Nephron progenitor cell (in vitro differentiated cells): ENCODE measurements at places on chromosomes 7 and 10.

GRCh38 chr10:1523221-1523620 is 214.1 kb downstream of the ADARB2 start:
- peak; percentile 37 for DNase-seq

DNA sequence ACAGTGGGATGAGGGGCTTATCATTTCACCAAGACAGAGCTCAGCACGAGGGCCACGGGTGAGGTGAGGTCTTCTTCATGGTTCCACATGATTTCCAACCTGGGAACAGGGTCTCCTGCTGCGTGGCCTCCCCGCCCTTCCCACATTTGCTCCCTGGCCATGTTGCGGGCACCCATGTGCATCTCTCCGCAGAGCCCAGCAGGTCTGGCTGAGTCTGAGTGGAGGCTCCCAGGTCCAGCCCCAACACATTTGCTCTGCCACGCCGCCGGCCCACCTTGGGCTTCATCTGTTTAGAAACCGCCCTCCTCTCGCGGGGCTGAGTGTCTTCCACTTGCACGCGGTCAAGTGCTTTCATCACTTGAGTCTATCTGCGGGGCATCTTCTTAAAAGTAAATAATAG is 14.8 kb upstream of the PRKAR1B start:
- no peak for DNase-seq

DNA sequence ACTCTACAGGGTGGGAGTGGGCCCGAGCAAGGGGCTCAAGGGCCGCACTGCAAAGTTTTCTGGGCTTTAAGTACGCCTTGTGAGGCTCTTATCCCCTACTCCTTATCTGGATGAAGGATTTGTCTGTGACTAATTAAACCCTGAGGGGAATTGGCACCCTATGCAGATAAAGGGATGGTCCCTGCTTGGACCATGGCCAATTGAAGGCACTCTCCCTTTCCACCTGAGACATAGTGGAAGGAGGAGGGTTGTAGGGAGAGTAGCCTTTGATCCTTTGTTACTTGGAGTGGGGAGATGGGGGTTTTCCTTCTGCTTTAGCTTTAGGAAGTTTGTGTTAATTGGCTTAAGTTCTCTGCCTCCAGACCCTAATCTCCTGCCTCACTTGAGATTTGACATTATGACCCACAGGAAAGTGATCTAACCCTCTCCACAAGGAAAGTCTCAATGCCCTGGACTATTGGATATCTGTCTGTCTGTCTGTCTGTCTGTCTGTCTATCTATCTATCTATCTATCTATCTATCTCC is 1158.8 kb upstream of the SORCS1 start:
- DNase-seq: no peak

- no peak for DNase-seq
Measured at GRCh38 chr10:79176052-79176501, 107.3 kb downstream of the ZMIZ1 start.

- DNase-seq: no peak
Measured at GRCh38 chr7:84218681-84219080, 24.1 kb upstream of the SEMA3A start.

GRCh38 chr7:20642166-20642565 is 26.7 kb downstream of the ABCB5 start:
- DNase-seq: no peak

- DNase-seq: no peak
Measured at GRCh38 chr10:7243139-7243538, 167.7 kb downstream of the SFMBT2 start.

GRCh38 chr7:148050492-148051158 is 539.9 kb upstream of the C7orf33 start:
- DNase-seq: no peak

- DNase-seq: no peak
Measured at GRCh38 chr10:4344492-4344994, 481.5 kb upstream of the AKR1E2 start.

DNA sequence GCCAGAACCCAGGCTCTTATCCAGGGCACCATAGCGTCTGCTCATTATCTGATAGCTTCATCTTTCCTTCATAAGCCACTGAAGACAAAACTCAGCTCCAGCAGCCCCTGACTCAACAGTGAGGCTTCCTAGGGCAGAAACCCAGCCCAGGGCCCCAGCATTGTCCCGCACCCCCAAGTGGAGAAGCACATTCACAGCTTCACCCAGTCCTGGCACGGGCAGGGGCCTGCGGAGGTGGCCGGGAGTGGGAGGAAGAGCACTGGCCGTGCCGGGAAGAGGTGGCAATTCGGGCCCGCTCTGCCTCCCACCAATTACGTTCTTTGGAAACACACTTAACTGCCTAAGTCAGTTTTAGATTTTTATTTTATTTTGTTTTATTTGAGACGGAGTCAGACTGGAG is 10.3 kb upstream of the CALML5 start:
- DNase-seq: no peak

DNA sequence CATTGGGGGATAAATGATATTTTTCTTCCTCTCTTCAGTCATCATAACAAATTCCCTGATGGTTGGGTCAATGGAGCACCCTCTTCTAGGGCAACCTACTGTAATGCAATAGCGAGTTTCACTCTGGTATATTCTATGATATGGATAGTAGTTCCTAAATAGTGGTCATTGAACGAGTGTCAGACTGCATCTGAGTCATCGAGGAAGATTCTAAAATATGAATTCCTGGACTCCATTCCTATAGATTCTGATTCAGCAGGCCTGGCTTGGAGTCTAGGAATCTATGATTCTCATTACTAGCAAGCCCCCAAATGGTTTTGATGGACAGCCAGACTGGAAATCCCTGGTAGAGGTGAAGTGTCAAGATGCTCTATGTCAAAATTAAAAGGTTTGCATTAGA is 254.5 kb downstream of the BUB3 start:
- no peak for DNase-seq

DNA sequence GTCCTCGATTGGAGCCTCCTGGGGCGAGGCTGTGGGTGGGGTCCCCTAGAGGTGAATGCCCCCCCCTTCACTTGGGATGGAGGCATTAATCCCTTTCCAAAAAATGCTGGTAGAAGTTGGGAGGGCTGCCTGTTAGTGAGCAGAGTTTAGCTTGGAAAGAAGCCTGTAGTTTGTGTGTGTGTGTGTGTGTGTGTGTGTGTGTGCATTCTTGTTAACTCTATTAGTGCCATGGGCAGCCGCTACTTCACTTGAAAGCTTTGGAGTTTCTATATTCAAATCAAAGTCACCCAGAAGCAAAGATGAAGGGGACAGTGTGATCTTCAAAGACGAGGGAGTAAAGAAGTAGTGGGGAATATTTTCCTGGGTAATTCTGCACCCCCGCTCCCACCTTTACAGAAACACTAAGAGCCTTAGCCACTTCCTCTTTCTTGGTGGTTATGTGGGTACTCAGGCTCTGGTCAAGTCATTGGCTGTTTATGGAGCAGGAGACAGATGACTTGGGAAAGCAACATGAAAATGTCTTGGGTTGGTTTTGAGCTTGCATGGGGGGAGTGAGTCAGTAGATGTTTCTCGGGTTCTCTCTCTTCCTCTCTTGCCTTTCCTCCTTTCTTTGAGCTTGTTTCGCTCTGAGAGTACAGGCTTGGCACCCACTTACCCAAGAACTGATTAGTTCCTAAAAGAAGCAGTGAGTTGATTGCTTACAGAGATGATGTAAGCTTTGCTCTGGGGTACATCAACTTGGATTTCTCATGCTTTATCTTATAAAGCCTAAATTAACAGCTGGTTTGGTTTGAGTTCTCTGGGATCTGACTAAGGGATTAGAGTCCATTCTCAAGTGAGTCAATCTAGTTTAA is 35.9 kb downstream of the TCF7L2 start:
- DNase-seq: no peak

GRCh38 chr10:63976538-63976937 is 455.3 kb downstream of the REEP3 start:
- peak; percentile 57 for DNase-seq

GRCh38 chr10:80131499-80131901 is 1.0 kb upstream of the PLAC9 start:
- no peak for DNase-seq

- DNase-seq: no peak
Measured at GRCh38 chr7:47039904-47040303, 542.0 kb downstream of the TNS3 start.

DNA sequence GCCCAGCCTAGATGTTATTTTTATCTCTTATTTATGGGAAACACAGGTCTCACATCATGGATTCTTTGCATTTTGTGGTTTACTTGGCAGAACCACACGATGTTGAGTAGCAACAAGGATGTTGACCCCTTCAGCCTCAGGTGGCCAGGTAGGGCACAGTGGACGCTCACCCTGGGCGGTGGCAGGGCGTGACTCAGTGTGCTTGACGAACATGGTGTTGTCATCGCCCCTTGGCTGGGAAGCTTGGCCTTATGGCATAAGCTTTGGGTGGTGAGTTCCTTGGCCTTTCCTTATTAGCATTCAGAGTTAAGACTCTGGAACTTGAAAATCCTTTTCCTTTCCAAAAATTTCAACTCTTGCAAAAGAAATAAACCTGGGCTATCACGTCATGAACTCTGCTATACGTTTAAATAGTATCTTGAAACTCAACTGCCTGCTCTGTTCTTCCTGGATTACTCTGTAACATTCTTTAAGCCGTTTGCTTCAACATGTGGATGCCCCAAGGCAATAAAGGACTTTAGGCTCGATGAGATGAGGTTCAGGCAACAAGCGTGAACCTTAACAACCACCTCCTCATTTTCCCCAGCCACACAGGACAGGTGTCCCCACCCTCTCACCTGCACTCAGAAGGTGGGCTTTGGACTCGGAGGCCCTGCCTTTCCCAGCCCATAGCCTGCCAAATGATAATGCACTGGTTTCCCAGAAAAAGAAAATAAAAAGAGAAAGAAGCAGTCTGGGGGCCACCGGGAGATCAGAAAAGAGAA is 22.5 kb upstream of the ECHDC3 start:
- DNase-seq: no peak

- DNase-seq: no peak
Measured at GRCh38 chr7:28266402-28266801, 85.8 kb upstream of the JAZF1 start.

DNA sequence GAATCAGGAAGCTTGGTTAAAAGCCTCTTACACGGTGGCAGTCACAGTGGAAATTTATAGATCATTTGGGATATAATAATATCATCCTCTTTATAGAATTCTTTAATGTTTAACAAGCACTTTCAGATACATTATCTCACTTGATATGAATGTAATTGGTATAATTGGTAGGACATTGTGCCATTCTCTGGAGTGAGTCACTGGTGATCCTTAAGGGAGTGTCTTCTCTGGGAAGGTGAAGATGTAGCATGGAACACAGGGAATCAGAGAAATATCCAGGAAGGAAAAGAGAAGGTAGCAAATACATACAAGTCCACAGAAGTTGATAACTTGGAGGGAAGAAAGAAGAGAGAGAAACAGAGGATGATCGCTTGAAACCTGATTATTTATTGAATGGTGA is 9.8 kb downstream of the PTPRZ1 start:
- DNase-seq: no peak

- no peak for DNase-seq
Measured at GRCh38 chr7:30091491-30091912, 43.3 kb upstream of the MTURN start.

DNA sequence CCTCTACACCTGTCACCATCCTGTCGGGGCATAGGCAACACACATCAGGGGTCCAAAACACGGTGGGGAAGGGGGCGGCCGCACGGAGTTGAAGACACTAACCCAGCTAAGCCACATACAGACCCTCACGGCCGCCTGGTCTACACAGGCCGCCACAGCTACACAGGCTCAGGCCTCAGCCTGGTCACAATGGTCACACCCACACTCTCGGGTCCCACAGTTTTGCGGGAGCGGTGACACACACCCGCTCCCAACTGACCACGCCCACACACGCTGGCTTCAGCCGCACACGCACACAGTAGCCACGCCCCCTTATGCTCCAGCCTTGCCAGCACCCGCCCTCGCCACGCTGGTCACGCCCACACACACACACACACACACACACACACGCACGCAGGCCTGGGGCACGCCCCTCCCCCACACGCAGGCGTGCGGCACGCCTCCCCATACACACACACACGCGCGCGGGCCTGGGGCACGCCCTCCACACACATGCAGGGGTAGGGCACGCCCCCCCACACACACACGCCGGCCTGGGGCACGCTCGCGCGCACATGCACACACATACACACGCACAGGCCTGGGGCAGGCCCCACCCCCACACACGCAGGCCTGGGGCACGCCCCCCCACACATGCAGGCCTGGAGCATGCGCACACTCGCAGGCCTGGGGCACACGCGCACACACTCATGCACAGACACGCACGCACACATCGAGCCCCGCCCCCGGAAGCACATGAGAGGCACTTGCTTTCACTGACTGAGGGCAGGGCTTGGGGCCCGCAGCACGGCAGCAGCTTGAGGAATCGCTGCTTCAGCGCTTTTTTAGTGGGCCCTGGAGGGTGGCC is 12.3 kb upstream of the OGA start:
- peak; percentile 88 for DNase-seq

GRCh38 chr7:1121476-1121875 is 33.6 kb downstream of the GPER1 start:
- DNase-seq: no peak

GRCh38 chr10:128814024-128814423 is 653.0 kb upstream of the MGMT start:
- no peak for DNase-seq

DNA sequence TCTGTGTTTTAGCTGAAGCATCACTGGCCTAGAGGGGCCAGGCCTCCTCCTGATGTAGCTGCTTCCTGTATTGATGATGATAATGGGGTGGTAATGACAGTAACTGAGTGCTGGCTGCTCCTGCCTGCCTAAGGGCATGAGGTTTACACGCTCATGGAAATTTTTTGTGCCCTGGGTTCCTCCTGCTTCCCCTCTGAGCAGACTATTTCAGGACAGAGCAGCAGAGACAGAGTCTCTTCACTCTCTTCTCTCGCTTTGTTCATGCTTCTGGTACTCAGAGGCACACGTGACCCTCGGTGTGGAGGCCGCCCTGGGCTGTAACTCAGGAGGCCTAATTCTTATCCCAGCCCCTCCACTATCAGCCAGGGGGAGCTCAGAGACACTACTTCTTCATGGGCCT is 27.9 kb downstream of the LRRC20 start:
- no peak for DNase-seq

- no peak for DNase-seq
Measured at GRCh38 chr7:158582089-158582456, 5.5 kb downstream of the PTPRN2 start.

- peak; percentile 60 for DNase-seq
Measured at GRCh38 chr10:32957341-32958084, 517 bp downstream of the ITGB1 start.

DNA sequence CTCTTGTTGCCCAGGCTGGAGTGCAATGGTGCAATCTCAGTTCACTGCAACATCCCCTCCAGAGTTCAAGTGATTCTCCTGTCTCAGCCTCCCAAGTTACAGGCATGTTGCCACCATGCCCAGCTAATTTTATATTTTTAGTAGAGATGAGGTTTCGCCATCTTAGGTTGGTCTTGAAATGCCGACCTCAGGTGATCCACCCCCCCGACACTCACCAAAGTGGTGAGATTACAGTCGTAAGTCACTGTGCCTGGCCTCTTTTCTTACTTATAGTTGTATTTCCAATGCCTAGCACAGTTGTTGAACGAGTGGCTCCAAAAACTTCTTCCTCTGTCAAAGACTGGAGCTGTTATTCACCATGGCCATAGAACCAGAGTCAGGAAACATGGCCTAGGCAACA is 6.7 kb downstream of the RNF216 start:
- DNase-seq: no peak

GRCh38 chr10:77837925-77838595 is 88.5 kb downstream of the DLG5 start:
- DNase-seq: no peak

GRCh38 chr7:79713276-79713675 is 259.8 kb upstream of the MAGI2 start:
- DNase-seq: no peak
